ENCODE measurements at places on chromosomes 7 and 10. TPM values are rescaled to one million over a fixed set of nuclear protein-coding genes. Genes with fewer than 3 reads are reported as not detected.

MBL2 gene
- not detected for total RNA-seq

FLNC gene
- 243 TPM for total RNA-seq

TRIM4 gene
- total RNA-seq = 36.0 TPM

AGR3 gene
- not detected for total RNA-seq

C10orf67 gene
- 0.07 TPM for total RNA-seq

AKR1D1 gene
- total RNA-seq = not detected

POU6F2 gene
- total RNA-seq = 0.04 TPM

CNPY1 gene
- not detected for total RNA-seq

INHBA gene
- total RNA-seq = 76.1 TPM

ANKRD30A gene
- total RNA-seq = not detected

TLL2 gene
- 2.2 TPM for total RNA-seq

MET gene
- total RNA-seq = 161 TPM

POLD2 gene
- total RNA-seq = 73.0 TPM

MORN4 gene
- 11.2 TPM for total RNA-seq

LEP gene
- not detected for total RNA-seq

HMX3 gene
- total RNA-seq = not detected

SAMD9 gene
- 2.0 TPM for total RNA-seq

WNT2 gene
- total RNA-seq = 0.07 TPM

KIF20B gene
- total RNA-seq = 3.6 TPM

RELN gene
- total RNA-seq = 4.4 TPM

LZTS2 gene
- total RNA-seq = 125 TPM

LOXL4 gene
- 5.7 TPM for total RNA-seq

AOAH gene
- total RNA-seq = 4.4 TPM

BICC1 gene
- 64.6 TPM for total RNA-seq

DGKB gene
- total RNA-seq = 0.41 TPM

SPDYE6 gene
- total RNA-seq = not detected

TMEM225B gene
- not detected for total RNA-seq

SPOCK2 gene
- 48.8 TPM for total RNA-seq

ZNF487 gene
- 1.9 TPM for total RNA-seq

RBP3 gene
- total RNA-seq = not detected

UCMA gene
- not detected for total RNA-seq

INA gene
- 9.2 TPM for total RNA-seq

FAM237B gene
- not detected for total RNA-seq

CYP3A4 gene
- total RNA-seq = not detected

All from kidney epithelial cell (primary cell).